ENCODE measurements at places on chromosomes 7 and 10. TPM values are rescaled to one million over a fixed set of nuclear protein-coding genes. Genes with fewer than 3 reads are reported as not detected.

- no peak for DNase-seq
Measured at GRCh38 chr10:87547734-87548311, 43.1 kb downstream of the MINPP1 start.

- DNase-seq: no peak
Measured at GRCh38 chr10:91311601-91312381, 91.3 kb downstream of the PCGF5 start.

GRCh38 chr7:47546733-47547494, 35.0 kb downstream of the TNS3 start:
- no peak for DNase-seq

- DNase-seq: no peak
Measured at GRCh38 chr7:36216063-36216684, 63.1 kb downstream of the EEPD1 start.

The SLC26A5 gene
- total RNA-seq: not detected

The OR2A42 gene
- total RNA-seq: not detected

The CYP3A5 gene
- 0.75 TPM for total RNA-seq

Measured in epithelial cell of proximal tubule (primary cell).